Activated B cell treated with CpG ODN at 0.5 μM for 24 hours (primary cell): ENCODE measurements at places on chromosomes 13 and 19.

DNA sequence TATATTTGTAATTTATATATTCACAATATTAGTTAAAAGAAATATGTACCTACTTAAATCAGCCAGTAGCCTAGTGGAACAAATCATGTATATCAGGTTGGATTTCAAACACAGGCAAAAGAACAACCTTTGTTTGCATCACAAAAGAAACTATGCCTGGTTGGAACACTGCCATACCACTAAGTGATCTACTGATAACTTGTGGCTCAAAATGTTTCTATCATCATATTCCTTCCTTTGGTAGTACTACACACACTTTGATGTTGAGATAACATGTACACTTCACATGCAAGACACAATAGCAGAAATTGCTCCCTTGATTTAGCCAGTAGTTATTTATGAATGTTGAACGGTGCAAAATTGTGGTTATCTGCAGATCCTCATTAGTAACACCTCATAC is 146.0 kb upstream of the GPC6 start:
- no peak overlapping the region for H3K27ac ChIP-seq
- DNase-seq = no peak
- no peaks in the 10 kb centered on the region for H3K4me1 ChIP-seq
- no peak overlapping the region for H3K4me3 ChIP-seq
- H3K36me3 ChIP-seq = no peaks in the 10 kb centered on the region

GRCh38 chr19:10565028-10565566 is 713 bp downstream of the KRI1 start:
- peak overlapping the region; percentile 98 for H3K27ac ChIP-seq
- DNase-seq = no peak
- H3K4me3 ChIP-seq = peak overlapping the region; percentile 95
- peaks cover 44% of the 10 kb centered on the region for H3K4me1 ChIP-seq
- H3K27me3 ChIP-seq = no peaks in the 10 kb centered on the region

DNA sequence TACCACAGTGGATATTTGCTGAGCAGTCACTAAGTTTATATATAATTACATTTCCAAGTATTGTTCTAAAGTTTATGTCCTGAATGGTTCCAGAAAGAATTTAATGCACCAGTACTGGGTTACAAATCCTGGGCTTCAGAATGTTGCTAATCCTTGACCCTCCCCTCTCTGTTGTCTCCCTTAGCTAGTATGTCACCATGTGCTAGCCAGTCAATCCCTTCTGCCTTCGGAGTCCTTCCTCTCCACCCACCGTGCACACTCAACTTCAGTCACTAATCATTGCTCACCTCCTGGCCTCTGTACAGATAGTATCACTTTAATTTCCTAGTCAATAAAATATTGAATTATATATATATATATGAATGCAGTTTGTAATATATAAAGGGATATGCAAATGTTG is 7.5 kb downstream of the FAM124A start:
- no peaks in the 10 kb centered on the region for H3K36me3 ChIP-seq
- no peak overlapping the region for H3K4me3 ChIP-seq
- H3K27me3 ChIP-seq = peaks cover 38% of the 10 kb centered on the region
- no peaks in the 10 kb centered on the region for H3K4me1 ChIP-seq

DNA sequence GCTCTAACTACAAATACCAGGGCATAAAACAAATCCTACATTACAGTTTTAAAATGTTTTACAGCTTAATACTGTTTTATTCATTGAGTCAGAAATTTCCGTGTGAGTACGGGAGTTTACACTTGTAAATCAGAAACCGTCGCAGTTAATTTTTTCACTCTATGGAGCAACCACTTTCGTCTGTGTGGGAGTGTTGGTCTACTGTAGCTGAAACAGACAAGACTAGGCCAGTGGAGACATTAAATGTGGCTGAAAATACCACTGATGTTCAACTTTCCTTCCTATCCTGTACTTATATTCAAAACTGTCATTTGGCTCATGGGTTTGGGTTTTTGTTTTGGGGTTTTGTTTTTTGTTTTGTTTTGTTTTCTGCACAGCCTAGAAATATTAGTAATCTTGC is 268.7 kb downstream of the DCT start:
- H3K36me3 ChIP-seq = no peaks in the 10 kb centered on the region
- no peaks in the 10 kb centered on the region for H3K27me3 ChIP-seq
- no peaks in the 10 kb centered on the region for H3K4me1 ChIP-seq
- no peak for DNase-seq

GRCh38 chr13:26112843-26113242 is 61.0 kb upstream of the SHISA2 start:
- H3K4me1 ChIP-seq = no peaks in the 10 kb centered on the region
- peaks cover 5% of the 10 kb centered on the region for H3K27me3 ChIP-seq
- H3K4me3 ChIP-seq = no peak overlapping the region

- peaks cover 1% of the 10 kb centered on the region for H3K27me3 ChIP-seq
- no peaks in the 10 kb centered on the region for H3K36me3 ChIP-seq
- peaks cover 7% of the 10 kb centered on the region for H3K4me1 ChIP-seq
- H3K27ac ChIP-seq = no peak overlapping the region
- no peak overlapping the region for H3K4me3 ChIP-seq
Observed at GRCh38 chr19:48678201-48678600, 5.4 kb upstream of the NTN5 start.

DNA sequence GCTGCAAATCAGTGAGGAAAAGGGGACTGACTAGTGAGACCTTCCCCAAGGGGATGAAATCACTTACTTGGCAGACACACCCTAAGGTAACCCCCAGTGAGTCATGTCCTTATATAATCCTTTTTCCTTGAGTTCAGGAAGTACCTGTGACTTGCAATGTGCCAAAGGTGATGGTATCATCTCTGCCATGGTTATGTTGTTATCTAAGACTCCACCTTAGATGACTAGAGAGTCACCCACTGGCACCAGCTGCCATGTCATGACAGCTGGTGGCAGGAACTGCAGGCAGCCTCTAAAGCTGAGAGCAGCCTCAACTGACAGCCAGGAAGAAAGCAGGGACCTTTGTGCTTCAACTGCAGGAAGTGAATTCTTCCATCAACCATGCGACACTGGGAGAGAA is 12.5 kb downstream of the PBX4 start:
- peak overlapping the region; percentile 62 for H3K27ac ChIP-seq
- H3K4me1 ChIP-seq = peaks cover 33% of the 10 kb centered on the region
- no peaks in the 10 kb centered on the region for H3K27me3 ChIP-seq
- peaks cover 18% of the 10 kb centered on the region for H3K36me3 ChIP-seq
- DNase-seq = no peak
